ENCODE measurements at places on chromosomes 3 and 15.

- peak; percentile 69 for DNase-seq
Observed at GRCh38 chr3:126654571-126655383, at the start of gene TXNRD3. TSS of gene TXNRD3 (minus strand) at chr3:126655124.

GRCh38 chr3:88997260-88997659, 110.2 kb upstream of the EPHA3 start:
- no peak for DNase-seq

- DNase-seq, result no peak
Observed at GRCh38 chr15:73955326-73955725, 29.1 kb downstream of the LOXL1 start.

- no peak for DNase-seq
Observed at GRCh38 chr15:51185213-51186159, 90.8 kb upstream of the TNFAIP8L3 start.

- no peak for DNase-seq
Observed at GRCh38 chr3:12149029-12149428, 9.7 kb downstream of the TIMP4 start.

DNA sequence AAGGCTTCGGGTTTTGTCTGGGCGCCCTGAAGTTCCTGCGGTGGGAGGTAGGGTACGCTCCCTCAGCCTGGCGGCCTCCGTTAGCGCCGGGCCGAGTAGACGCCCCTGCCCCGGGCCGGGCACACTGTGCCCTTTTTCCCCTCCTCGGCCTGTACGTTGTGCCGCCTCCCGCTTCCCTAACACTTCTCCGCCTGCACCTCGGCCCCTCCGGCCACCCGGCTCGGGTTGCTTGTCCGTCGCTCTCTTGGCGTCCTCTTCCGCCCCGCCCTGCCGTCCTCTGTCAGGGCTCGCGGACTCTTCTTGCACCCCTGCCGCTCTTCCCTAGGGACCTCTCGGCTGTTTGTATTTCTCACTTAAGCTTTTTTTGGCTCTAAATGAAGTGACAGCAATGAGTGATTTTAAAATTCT, 384 bp downstream of the KNL1 start:
- DNase-seq, result no peak

GRCh38 chr15:59438625-59439290, 772 bp downstream of the FAM81A start:
- peak; percentile 22 for DNase-seq

GRCh38 chr15:48674876-48675275, 29.4 kb upstream of the FBN1 start:
- no peak for DNase-seq

DNA sequence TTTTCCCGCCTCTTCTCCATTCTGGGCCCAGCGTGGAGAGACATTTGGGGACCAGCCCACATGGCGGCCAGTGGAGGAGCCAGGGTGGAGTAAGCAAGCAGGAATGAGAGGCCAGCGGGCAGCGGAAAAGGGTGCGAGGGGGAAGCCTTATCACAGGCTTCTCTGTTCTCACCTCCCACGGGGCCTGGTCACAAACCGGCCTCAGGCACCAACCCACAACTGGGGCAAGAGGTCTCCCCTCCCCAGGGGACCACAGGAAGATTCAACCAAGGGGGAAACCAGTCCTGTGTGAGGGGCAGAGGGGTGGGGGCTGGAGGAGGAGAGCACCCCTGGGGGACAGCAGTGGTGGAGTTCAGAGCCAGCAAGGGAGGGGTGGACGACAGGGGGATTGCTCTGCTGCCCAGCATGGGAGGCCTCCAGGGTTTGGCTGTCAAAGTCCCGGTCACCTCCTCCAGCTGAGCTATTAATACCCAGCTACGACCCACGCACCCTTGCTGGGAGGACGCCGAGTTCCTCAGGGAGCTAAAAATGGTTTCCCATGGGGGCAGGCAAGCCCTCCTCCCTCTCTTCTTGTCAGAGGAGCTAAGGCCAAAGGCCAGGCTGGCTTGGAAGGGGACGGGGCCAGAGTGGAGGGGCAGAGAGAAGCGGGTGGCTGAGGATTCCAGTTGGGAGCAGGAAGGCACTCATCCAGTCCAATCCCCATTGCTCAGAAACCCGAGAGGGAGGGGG, 23.8 kb upstream of the RPL29 start:
- DNase-seq, result no peak

- DNase-seq, result no peak
Observed at GRCh38 chr3:170419557-170420087, 954 bp downstream of the CLDN11 start.

DNA sequence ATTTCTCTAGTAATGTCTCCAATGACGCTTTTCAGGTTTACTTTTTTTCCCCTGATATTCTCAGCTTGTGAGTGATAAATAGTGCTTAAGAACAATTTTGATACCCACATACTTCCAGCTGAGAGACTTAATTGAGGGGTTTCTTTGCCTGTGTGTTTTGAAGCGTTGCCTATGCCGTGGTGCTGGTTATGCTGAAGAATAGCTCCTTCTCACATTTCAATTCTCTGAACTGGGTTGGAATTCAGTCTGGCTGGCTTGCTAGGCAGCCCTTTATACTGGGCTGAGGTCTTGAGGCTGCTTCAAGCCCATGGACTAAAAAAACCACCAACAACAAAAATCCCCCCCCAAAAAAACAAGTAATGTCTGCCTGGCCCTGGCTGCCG, 87.4 kb downstream of the CHST2 start:
- DNase-seq, result no peak

GRCh38 chr15:51077221-51078153, 17.2 kb downstream of the TNFAIP8L3 start:
- no peak for DNase-seq

- DNase-seq, result no peak
Observed at GRCh38 chr3:107523289-107523538, 452 bp downstream of the BBX start.

GRCh38 chr15:94237903-94238302, 6.5 kb downstream of the MCTP2 start:
- DNase-seq, result no peak

- DNase-seq, result no peak
Observed at GRCh38 chr15:29968895-29969561, 113.7 kb upstream of the GOLGA8J start.

DNA sequence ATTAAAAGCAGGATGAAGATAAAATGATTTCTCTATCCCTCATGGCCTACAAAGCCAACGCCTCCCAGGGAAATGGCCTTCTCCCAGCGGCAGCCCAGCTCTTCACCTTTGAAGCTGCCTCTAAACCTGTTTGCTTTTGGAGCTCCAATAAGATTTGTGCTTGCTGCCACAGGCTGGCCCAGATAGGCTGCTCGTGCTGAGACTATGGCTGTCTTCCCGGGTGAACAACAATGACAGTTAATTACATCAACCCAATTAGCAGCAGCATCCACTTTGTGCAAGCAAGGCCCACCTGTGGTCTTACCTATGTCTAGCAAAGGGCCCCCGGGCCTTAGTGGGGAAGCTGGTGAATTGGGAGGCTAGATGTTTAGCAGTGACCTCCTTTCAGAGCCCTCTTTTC, 179.6 kb downstream of the P3H2 start:
- no peak for DNase-seq

GRCh38 chr3:64578797-64579196, 109.0 kb downstream of the ADAMTS9 start:
- DNase-seq, result no peak

DNA sequence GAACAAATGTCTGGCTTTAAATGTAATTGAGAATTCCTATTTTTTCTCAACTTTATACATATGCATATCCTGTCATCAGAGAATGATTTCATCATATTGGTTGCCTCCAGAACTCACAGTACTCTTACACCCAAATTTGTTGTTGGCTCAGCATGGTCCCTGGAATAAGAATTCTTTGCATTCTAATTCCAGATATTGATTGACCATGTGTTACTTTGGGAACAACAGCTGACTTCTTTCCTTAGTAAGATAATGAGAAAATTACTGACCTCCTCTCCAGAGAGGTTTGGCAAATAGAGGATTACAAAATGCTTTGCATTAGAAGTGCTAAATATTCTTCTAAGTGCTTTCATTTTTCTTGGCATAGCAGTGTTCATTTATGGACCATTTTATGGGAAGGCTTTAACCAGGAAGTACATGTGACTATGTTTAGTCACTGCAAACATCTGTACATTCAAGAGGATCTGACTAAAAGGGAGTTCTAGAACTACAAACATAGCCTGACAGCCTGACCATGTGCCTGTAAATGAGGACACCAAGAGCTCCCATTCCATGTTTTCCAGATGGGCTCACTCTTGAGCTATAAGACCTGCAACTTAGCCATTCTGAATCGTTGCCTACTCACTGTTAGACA, 391.6 kb upstream of the DPPA4 start:
- no peak for DNase-seq

GRCh38 chr15:29840054-29840453, 17.8 kb upstream of the TJP1 start:
- no peak for DNase-seq

- DNase-seq, result no peak
Observed at GRCh38 chr3:73706771-73707170, 82.0 kb upstream of the PDZRN3 start.

GRCh38 chr3:187264021-187264420, 27.5 kb downstream of the MASP1 start:
- DNase-seq, result peak; percentile 85

- DNase-seq, result peak; percentile 16
Observed at GRCh38 chr3:144843099-144843498, 871.5 kb downstream of the DIPK2A start.

- no peak for DNase-seq
Observed at GRCh38 chr3:6229778-6230410, 631.0 kb upstream of the GRM7 start.

DNA sequence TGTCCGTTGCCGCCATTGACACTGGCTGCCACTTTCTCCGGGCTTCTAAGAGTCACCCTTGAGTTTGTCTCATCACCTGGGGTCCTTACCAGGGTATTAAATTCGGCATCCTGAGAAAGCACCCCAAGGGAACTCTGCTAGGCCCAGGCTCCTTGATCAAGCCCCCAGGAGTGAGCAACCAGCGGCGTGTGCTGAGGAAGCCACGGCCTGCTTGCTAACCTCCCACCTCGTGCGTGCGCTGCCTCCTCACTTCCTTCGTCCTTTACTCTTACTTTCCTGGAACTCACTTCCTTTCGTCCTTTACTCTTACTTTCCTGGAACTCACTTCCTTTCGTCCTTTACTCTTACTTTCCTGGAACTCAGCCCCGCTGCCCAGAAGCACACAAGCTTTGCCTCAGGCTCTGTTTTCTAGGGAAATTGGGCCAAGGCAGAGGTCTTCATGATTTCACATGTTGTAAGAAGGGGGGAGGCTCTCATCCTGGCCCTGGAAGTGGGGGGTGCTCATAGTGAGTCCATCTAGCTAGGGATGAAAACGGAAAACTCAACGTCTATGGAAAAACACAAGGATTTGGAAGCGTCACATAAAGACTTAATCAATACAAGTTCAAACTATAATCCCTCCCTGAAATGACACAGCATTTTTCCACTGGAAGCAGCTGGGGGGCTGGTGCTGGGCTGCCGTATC, 36.7 kb upstream of the BDH1 start:
- no peak for DNase-seq
